ENCODE measurements at places on chromosomes 1 and 21. TPM values are rescaled to one million over a fixed set of nuclear protein-coding genes. Genes with fewer than 3 reads are reported as not detected.

Gene MSH4
- 0.75 TPM for total RNA-seq

DNA sequence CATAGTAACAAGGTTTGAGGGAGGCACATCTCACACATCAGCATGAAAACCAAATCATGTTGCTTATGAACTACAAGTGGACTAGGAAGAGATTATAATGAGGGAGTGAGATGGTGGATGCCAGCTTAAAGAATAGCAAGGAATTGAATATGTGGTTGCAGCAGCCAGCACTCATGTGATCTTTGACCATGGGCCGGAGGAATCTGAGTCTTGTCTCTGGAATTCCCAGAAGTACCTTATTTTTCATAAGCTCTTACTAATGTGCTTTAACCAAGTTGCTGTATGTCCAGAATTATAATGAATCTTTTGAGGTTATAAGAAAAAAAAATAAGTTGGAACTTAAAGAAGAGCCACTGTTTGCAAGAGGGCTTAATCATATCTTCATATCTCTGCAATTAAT lies 97.0 kb downstream of the DISP1 start:
- no peaks in the 10 kb centered on the region for H3K27me3 ChIP-seq
- H3K4me1 ChIP-seq, result peaks cover 34% of the 10 kb centered on the region
- no peak overlapping the region for H3K4me3 ChIP-seq
- H3K36me3 ChIP-seq, result no peaks in the 10 kb centered on the region

- peaks cover 2% of the 10 kb centered on the region for H3K36me3 ChIP-seq
- H3K4me1 ChIP-seq, result peaks cover 35% of the 10 kb centered on the region
- H3K27me3 ChIP-seq, result no peaks in the 10 kb centered on the region
- DNase-seq, result no peak
These were observed 51.1 kb downstream of the LRRC8D start for GRCh38 chr1:89871768-89872473.

DNA sequence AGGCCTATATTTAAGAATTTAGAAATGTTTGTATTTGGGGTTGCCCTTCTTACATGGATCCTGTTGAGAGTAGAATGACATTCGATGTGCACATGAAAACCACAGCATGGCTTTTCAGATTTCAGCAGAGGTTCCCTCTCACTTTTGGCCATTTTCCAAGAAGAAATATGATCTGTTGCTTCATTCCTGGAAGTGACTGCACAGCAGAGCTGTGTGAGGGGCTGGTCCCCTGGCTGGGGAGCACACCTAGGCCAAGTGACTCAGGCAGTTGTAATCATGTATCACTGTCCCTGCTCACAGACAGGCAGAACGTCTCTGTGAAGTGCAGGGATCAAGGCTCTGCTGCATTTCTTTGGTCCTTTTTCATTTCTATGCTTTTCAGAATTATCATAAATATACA lies 32.3 kb downstream of the AGT start:
- H3K27me3 ChIP-seq, result no peaks in the 10 kb centered on the region
- H3K4me1 ChIP-seq, result peaks cover 17% of the 10 kb centered on the region
- H3K27ac ChIP-seq, result no peak overlapping the region
- peak; percentile 45 for DNase-seq

DNA sequence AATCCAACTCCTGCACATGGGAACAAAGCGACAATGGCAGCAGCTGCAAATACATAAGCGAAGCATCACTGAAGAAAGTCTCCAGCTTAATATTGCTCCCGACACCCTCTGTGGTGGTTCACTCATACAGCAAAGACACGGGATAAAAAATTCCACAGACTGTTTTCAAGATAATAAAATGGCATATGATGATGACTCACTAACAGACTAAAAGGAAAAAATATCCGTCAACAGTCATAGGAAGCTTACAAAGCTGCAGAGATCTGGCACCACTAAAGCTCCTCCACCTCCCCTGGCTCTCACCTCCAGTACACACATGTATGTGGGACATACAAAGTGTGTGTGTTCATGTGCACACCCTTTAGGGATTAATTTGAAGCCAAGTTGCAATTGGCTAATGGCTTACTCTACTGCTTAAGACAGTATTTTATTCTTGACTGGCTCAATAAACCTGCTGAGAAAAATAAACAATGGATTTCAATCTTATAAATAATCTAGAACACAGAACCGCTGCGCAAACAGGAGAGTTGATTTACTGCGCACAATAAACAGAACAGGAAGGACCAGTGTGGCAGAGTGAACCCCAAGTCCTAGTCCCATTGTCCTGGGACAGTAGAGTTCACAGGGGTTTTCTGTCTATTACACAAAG lies 94.4 kb downstream of the SLC45A1 start:
- H3K27me3 ChIP-seq, result no peaks in the 10 kb centered on the region
- H3K4me1 ChIP-seq, result peaks cover 91% of the 10 kb centered on the region
- peak overlapping the region; percentile 1 for H3K4me3 ChIP-seq
- H3K36me3 ChIP-seq, result peaks cover 11% of the 10 kb centered on the region
- no peak for DNase-seq
- peak overlapping the region; percentile 98 for H3K27ac ChIP-seq

GRCh38 chr1:44010935-44011471 lies 19.6 kb downstream of the CCDC24 start:
- H3K27ac ChIP-seq, result no peak overlapping the region
- H3K27me3 ChIP-seq, result no peaks in the 10 kb centered on the region
- DNase-seq, result no peak
- H3K4me1 ChIP-seq, result peaks cover under 1% of the 10 kb centered on the region

DNA sequence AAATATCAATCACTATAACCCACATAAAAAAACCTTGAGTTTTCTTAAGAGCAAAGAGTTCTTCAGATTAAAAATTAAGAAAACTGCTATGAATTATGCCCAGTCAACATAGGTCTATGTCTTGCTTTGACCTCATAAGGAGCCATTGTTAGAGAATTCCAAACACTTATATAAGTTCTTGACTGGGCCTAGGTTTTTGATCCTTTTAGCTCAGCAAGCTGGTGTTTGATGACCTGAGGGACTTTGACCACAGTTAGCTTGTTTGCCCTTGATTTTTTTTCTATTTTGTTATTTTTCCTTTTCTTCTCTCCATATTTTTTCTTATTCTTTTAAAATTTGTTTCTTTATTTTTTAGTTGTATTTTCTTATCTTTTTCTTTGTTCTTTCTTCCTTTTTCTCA lies 122.3 kb downstream of the RHOU start:
- H3K4me1 ChIP-seq, result peaks cover 4% of the 10 kb centered on the region
- no peak overlapping the region for H3K27ac ChIP-seq
- no peak overlapping the region for H3K4me3 ChIP-seq
- no peaks in the 10 kb centered on the region for H3K27me3 ChIP-seq

DNA sequence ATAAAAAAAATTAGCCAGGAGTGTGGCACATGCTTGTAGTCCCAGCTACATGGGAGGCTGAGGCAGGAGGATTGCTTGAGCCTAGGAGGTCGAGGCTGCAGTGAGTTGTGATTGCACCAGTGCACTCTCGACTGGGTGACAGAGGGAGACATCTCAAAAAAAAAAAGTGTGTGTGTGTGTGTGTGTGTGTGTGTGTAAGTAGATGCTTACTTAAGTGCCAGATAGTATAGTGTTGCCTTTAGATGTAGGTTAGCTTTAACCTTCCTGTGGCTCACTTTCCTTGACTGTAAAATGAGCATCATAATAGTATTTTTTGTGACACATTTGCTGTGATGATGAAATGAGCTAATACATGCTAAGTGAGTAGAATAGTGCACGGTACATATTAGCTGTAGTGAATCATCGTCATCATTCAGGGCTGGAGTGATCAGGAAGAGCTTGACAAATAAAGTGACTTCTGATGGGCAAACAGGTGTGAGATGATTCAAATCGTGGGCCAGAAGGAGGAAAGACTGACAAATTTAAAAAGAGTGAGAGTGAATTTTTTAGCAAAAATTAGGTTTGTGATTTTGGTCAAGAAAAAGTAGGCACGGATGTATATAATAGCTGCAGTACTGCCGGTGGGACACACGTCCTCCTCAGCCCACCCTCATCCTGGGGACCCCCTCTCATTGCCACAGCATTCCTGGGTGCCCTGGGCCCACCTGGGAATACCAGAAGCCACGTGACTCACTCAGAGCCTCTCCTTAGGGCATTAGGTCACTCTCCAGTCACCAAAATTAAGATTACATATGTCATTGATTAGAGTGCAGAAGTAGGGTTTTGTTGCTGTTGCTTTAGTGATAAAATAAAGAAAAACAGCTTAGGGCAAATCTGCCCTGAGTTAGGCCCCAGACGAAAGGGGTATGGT lies 33.9 kb downstream of the EIF2D start:
- H3K4me1 ChIP-seq, result peaks cover 22% of the 10 kb centered on the region
- DNase-seq, result no peak
- no peaks in the 10 kb centered on the region for H3K27me3 ChIP-seq
- no peak overlapping the region for H3K27ac ChIP-seq
- no peak overlapping the region for H3K4me3 ChIP-seq

DNA sequence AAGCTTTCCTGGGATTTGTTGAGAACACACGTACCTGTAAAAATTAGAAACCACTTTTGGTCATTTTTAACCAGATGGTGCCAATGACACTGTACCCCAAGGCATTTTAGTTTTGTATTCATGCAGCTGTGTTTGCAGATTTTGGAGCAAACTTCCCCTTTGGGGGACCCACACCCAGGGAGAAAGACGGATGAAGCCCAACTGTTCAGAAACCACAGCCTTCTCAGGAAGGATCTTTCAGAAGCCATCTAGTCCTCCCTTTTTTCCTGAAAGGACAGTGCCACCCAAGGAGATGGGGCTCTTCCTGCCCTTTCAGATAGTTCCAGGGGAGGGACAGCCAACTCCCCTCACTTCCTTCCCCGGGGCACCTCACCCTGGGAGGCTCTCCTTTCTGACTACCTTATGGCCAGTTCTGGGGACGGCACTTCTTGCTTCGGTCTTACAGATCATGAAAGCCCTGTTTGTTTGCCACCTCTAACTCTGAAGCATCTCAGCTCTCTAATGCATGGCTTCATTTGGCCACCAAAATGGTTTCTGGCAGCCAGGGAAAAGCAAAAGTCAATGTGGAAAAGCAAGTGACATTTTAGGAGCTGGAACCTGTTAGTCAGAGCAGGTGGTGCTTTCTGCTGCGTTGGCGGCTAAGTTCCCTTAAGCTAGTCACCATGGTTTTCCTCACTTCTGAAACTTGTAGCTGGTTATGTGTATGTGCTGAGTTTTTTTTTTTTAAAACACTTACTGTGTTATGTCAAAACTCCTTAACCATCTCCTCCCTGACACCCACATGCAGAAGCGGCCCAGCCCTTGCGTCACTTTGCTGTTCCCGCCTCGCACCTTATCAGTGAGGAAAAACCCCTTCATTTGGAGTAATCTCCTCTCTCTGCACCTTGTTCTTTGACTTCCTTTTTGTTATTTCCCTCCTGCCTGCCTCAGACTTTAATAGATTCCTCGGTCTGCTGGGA lies 10.1 kb downstream of the TMCC2 start:
- peaks cover 92% of the 10 kb centered on the region for H3K4me1 ChIP-seq
- no peaks in the 10 kb centered on the region for H3K36me3 ChIP-seq
- H3K27me3 ChIP-seq, result no peaks in the 10 kb centered on the region
- no peak for DNase-seq
- H3K27ac ChIP-seq, result peak overlapping the region; percentile 79

Gene CFHR3
- not detected for total RNA-seq

Gene OR2M3
- not detected for total RNA-seq

GRCh38 chr21:22711636-22712035 lies 1713.4 kb downstream of the NCAM2 start:
- no peaks in the 10 kb centered on the region for H3K4me1 ChIP-seq
- no peaks in the 10 kb centered on the region for H3K27me3 ChIP-seq
- no peak for DNase-seq
- H3K27ac ChIP-seq, result no peak overlapping the region
- H3K36me3 ChIP-seq, result no peaks in the 10 kb centered on the region

Gene RNASEL
- 1.5 TPM for total RNA-seq

Gene ACTN2
- 4,645 TPM for total RNA-seq

GRCh38 chr21:44529011-44529421 lies 11.0 kb downstream of the KRTAP10-1 start:
- H3K4me1 ChIP-seq, result no peaks in the 10 kb centered on the region
- no peak for DNase-seq
- no peak overlapping the region for H3K27ac ChIP-seq

DNA sequence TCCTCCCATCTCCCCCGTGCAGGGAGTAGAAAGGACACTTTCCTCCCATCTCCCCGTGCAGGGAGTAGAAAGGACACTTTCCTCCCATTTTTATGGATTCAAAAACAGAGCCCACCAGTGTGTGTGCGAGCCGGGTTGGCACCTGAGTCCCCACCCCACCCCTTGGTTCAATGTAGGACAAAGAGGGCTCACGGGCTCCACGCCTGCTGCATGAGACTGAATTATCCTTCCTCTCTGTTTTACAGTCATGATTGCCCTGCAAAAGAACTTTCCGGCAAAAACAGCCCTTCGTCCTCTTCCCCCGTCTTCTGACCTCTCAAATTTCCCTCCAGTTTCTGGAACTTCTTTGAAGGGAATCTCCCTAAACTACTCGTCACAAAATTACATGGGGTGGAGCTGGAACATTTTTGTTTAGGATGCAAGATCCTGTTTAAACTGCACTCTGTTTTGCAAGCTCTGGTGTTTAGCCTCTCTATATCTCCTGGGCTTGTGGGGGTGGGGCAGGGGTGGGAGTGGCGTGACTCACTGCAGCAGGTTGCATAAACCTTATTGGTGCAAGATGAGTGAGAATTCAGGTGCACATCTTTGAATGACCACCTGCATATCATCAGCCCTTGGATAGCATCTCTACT lies 99.8 kb downstream of the PSMG1 start:
- no peak for DNase-seq
- no peaks in the 10 kb centered on the region for H3K36me3 ChIP-seq
- H3K27me3 ChIP-seq, result no peaks in the 10 kb centered on the region
- peaks cover 29% of the 10 kb centered on the region for H3K4me1 ChIP-seq
- H3K27ac ChIP-seq, result peak overlapping the region; percentile 12

DNA sequence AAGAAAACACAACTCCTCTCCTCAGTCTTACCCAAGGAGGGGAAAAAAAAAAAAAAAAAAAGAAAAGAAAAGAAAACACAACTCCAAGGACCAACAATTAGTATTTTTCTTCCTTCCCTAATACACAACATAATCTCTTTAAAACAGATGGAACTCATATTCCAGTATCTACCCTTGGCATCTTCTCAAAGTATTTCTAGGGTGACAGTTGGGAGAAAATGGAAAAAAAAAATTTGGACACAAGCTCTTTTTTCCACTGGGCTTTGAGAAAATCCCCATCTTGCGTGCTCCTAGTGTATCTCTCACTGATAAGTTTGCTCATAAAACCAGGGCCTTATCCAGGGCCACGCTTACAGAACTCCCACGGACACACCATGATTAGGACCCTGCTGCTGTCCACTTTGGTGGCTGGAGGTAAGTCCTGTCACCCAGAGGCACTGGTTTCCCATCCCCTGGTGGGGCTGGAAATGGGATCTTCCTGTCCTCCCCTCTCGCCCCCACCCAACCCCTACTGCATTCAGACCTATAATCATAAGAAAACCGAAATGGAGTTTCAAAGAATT lies at the start of gene CELA2B:
Gene CELA2B (plus strand): TSS at position 353 of the 563 bp plus-strand sequence. CDS start 22 bp downstream, at position 375.
- no peaks in the 10 kb centered on the region for H3K4me1 ChIP-seq
- no peak within 1 kb of the TSS for H3K27ac ChIP-seq
- H3K4me3 ChIP-seq, result no peak within 1 kb of the TSS
- H3K36me3 ChIP-seq, result no peaks in the 10 kb centered on the region

Gene RYR2
- total RNA-seq, result 0.48 TPM

- peaks cover 68% of the 10 kb centered on the region for H3K36me3 ChIP-seq
- H3K27ac ChIP-seq, result no peak overlapping the region
- H3K4me3 ChIP-seq, result no peak overlapping the region
These were observed 40.3 kb downstream of the CLEC20A start for GRCh38 chr1:178456472-178456871.
